ENCODE measurements at places on chromosomes 6 and 20.

GRCh38 chr6:37406726-37407341, 26.2 kb upstream of the CMTR1 start:
- H3K36me3 ChIP-seq, result no peaks in the 10 kb centered on the region
- peaks cover 2% of the 10 kb centered on the region for H3K27me3 ChIP-seq
- no peak overlapping the region for H3K27ac ChIP-seq
- H3K4me3 ChIP-seq, result no peak overlapping the region
- no peak for DNase-seq

DNA sequence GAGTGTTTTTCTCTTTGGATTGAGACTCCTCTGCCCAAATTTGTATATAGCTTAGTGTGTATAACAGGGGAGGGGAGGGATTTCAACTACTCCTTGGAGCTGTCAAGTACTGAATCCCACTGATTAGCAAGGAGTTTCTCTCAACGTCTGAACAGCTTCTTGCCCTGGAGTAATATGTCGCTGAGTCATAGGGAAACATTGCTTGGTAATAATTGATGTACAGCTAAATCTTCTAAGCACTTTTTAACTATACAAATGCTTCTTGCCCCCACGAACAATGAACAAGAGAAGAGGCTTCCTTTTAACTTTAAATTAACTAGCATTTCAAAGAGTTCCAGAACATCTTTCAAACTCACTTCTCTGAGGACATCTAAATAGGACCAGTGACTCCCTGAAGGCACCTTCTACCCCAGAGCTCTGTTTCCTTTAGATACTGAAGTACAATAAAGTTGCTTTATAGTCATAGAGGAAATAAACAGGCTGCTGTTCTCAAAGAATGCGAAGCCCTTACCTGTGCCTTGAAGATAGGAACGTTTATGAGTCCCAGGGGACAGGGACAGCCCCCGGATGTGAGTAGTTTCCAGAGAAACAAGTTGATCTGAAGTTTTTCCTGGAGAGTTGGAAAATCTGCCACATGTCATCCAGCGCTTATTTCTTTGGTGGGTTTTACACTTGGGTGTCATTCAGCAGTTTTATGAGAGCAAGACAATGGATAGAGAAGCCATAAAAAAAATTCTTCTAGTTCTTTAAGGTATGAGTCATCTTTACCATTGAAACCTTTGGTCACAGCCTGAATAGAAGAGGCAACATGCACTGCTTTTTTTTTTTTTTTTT, 462.5 kb upstream of the BTBD3 start:
- no peak for DNase-seq
- no peak overlapping the region for H3K27ac ChIP-seq
- H3K27me3 ChIP-seq, result no peaks in the 10 kb centered on the region
- no peaks in the 10 kb centered on the region for H3K36me3 ChIP-seq
- no peaks in the 10 kb centered on the region for H3K4me1 ChIP-seq

GRCh38 chr6:10082385-10082784, 332.5 kb downstream of the TFAP2A start:
- H3K36me3 ChIP-seq, result no peaks in the 10 kb centered on the region
- no peak overlapping the region for H3K27ac ChIP-seq
- no peak overlapping the region for H3K4me3 ChIP-seq
- no peaks in the 10 kb centered on the region for H3K27me3 ChIP-seq
- no peaks in the 10 kb centered on the region for H3K4me1 ChIP-seq

- H3K27me3 ChIP-seq, result no peaks in the 10 kb centered on the region
- H3K27ac ChIP-seq, result no peak overlapping the region
- no peaks in the 10 kb centered on the region for H3K36me3 ChIP-seq
- no peak overlapping the region for H3K4me3 ChIP-seq
- no peak for DNase-seq
These were observed 38.1 kb upstream of the THBS2 start for GRCh38 chr6:169291646-169292337.

DNA sequence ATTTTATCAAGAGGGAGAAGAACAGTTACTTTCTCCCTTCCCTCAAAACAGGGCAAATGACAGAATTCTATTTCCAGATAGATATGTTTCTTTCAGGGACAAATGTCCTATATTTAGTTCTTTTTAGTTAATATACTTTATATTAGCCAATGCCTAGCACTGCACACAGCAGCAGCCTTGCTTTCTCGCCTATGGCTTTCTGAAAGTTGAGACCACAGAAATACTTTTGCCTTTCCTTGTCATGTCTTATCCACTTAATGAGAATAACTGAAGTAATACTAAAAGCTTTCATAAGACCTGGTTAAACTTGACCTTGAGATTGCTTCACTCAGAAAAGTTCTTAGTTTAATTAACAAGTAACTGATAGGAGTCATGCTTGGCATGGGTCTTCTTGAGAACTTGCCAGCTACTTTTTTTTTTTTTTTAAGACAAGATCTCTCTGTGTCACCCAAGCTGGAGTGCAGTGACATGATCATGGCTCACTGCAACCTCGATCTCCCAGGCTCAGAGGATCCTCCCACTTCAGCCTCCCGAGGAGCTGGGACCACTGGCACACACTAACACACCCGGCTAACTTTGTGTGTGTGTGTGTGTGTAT, 159.3 kb downstream of the CDKAL1 start:
- H3K4me3 ChIP-seq, result no peak overlapping the region
- H3K36me3 ChIP-seq, result no peaks in the 10 kb centered on the region
- DNase-seq, result no peak
- H3K4me1 ChIP-seq, result peaks cover 2% of the 10 kb centered on the region
- H3K27ac ChIP-seq, result no peak overlapping the region
- no peaks in the 10 kb centered on the region for H3K27me3 ChIP-seq

DNA sequence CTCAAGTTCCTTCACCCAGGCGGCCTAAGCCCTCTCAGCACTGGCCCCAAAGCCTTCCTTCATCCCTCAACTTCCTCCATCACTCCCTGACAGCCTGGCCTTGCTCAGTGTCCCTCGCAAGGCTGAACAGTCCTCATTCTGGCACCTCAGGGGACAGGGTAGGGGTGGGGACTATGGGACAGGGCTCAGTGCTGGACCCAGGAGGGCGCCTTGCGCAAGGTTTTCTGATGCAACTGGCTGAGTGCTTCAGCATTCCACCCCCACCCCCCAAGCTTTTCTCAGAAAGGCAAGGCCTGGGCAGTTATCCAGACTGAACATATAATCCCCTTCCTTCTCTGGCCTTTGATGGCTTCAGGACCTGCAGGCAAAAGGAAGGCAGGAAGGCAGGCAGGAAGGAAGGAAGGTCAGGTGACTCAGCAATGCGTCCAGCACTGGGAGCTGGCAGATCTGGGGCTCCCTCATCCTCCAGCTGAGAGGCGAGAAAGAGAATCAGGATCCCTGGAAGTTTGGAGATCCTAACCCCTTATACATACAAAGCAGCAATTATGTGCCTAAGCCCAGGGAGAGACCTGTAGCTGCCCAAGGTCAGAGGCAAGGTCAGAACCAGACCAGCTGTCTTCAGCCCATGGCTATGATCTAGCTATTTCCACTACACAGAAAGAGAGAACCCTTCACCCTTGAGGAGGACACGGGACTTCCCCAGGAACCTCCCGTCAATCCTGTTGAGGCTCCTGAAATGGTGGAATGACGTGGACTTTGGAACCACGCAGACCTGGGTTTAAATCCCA, 8.6 kb upstream of the TRIB3 start:
- H3K27me3 ChIP-seq, result no peaks in the 10 kb centered on the region
- no peak overlapping the region for H3K27ac ChIP-seq
- DNase-seq, result no peak
- H3K4me1 ChIP-seq, result peaks cover 4% of the 10 kb centered on the region
- no peak overlapping the region for H3K4me3 ChIP-seq
- no peaks in the 10 kb centered on the region for H3K36me3 ChIP-seq

DNA sequence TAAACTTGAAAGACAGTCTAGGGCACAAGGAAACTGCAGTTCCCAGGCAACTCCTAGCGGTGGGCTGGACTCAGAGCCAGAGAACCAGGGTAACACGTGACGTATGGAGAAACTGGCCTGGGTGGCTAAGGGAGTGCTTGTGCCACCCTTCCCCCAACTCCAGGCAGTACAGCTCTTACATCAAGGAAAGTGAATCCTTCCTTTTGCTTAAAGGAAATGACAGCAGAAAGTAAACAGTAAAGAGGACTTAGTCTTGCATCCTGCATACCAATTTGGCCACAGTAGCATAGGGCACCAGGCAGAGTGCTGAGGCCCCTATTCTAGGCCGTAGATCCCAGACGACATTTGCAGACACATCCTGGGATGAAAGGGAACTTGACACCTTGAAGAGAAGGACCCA, 322.8 kb downstream of the CD109 start:
- DNase-seq, result no peak
- no peaks in the 10 kb centered on the region for H3K36me3 ChIP-seq
- no peaks in the 10 kb centered on the region for H3K27me3 ChIP-seq

GRCh38 chr6:28002161-28002560, 45.1 kb downstream of the OR2B6 start:
- no peak overlapping the region for H3K4me3 ChIP-seq
- H3K27me3 ChIP-seq, result no peaks in the 10 kb centered on the region
- no peaks in the 10 kb centered on the region for H3K36me3 ChIP-seq
- no peaks in the 10 kb centered on the region for H3K4me1 ChIP-seq
- H3K27ac ChIP-seq, result no peak overlapping the region

GRCh38 chr6:97864826-97865225, 581.8 kb upstream of the MMS22L start:
- H3K4me1 ChIP-seq, result no peaks in the 10 kb centered on the region
- H3K36me3 ChIP-seq, result no peaks in the 10 kb centered on the region
- no peak overlapping the region for H3K4me3 ChIP-seq

GRCh38 chr20:16539280-16540021, 33.8 kb downstream of the KIF16B start:
- no peaks in the 10 kb centered on the region for H3K4me1 ChIP-seq
- no peak overlapping the region for H3K27ac ChIP-seq
- no peaks in the 10 kb centered on the region for H3K36me3 ChIP-seq
- H3K4me3 ChIP-seq, result no peak overlapping the region
- DNase-seq, result no peak

- no peaks in the 10 kb centered on the region for H3K27me3 ChIP-seq
- no peaks in the 10 kb centered on the region for H3K36me3 ChIP-seq
- no peak overlapping the region for H3K4me3 ChIP-seq
- peaks cover 52% of the 10 kb centered on the region for H3K4me1 ChIP-seq
- DNase-seq, result no peak
These were observed 49.1 kb downstream of the ARMC2 start for GRCh38 chr6:108897371-108897770.

DNA sequence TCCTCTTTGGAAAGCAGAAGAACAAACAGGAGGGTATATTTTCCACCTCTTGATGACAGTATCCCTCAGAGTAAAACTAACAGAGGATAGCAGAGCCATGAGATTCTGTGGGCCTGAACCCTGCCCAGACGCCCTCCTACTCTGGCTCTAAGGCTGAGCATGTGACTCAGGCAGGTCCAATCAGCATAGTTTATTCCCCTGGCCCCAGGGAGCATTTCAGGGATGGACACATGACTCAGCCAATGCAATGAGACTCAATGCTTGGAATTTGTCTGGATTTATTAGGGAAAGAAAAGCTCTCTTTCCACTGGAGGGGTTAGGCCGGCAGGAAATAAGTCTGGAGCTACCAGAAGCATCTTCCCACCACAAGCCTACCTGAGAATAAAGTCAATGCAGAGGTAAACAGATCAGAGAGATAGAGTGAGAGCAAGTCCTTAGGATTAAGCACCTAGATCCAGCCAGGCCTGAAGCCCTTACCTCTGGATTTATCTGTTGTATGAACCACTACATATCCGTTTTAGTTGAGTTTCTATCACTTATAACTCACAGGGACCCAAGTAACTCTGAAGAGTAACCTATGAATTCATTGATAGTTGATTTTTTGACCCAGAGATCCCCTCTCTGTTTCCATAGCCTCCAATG, 68.2 kb upstream of the EYA2 start:
- no peaks in the 10 kb centered on the region for H3K27me3 ChIP-seq
- no peaks in the 10 kb centered on the region for H3K4me1 ChIP-seq

DNA sequence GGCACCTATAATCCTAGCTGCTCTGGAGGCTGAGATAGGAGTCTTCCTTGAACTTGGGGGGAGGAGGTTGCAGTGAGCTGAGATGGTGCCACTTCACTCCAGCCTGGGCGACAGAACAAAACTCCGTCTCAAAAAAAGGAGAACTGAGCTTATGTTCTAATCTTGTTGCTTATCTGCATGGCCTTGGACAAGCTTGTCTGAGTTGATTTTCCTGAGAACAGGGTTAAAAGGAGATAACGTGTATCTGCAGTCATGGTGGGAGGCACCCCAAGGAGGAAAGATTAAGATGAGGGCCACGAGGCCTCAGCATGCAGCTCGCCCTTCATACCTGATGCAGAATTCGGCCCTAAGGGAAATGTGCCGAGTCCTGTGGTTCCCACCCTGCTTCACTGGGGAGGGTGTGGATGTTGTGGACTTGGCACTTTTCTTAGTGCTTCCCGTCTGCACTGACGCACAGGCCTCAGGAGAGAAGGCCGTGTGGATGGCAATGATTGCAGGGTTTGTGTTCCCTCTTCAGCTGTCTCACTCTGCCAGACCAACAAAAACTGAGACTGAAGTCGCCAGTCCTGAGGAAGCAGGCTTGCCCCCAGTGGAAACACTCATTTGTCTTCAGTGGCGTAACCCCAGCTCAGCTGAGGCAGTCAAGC, 56.3 kb downstream of the EZR start:
- no peak overlapping the region for H3K27ac ChIP-seq
- H3K4me3 ChIP-seq, result no peak overlapping the region
- no peak for DNase-seq
- H3K36me3 ChIP-seq, result peaks cover 10% of the 10 kb centered on the region
- no peaks in the 10 kb centered on the region for H3K4me1 ChIP-seq

GRCh38 chr20:9225879-9226278, 157.0 kb downstream of the PLCB4 start:
- H3K27me3 ChIP-seq, result no peaks in the 10 kb centered on the region
- H3K36me3 ChIP-seq, result no peaks in the 10 kb centered on the region
- H3K4me1 ChIP-seq, result no peaks in the 10 kb centered on the region
- H3K4me3 ChIP-seq, result no peak overlapping the region
- DNase-seq, result no peak

- no peaks in the 10 kb centered on the region for H3K4me1 ChIP-seq
- no peaks in the 10 kb centered on the region for H3K27me3 ChIP-seq
- no peak overlapping the region for H3K4me3 ChIP-seq
- DNase-seq, result no peak
- H3K36me3 ChIP-seq, result no peaks in the 10 kb centered on the region
These were observed 311.1 kb upstream of the JAG1 start for GRCh38 chr20:10984913-10985312.

GRCh38 chr6:158972241-158973233, 27.5 kb downstream of the RSPH3 start:
- no peaks in the 10 kb centered on the region for H3K4me1 ChIP-seq
- H3K27me3 ChIP-seq, result no peaks in the 10 kb centered on the region
- DNase-seq, result no peak
- no peaks in the 10 kb centered on the region for H3K36me3 ChIP-seq
- H3K4me3 ChIP-seq, result no peak overlapping the region
- H3K27ac ChIP-seq, result no peak overlapping the region
